ENCODE measurements at places on chromosomes 7 and 10. TPM values are rescaled to one million over a fixed set of nuclear protein-coding genes. Genes with fewer than 3 reads are reported as not detected.

GRCh38 chr7:130342701-130343380 is 1.8 kb upstream of the CPA5 start:
- no peaks in the 10 kb centered on the region for H3K36me3 ChIP-seq
- no peaks in the 10 kb centered on the region for H3K4me1 ChIP-seq
- no peak overlapping the region for H3K4me3 ChIP-seq
- no peak for DNase-seq
- no peaks in the 10 kb centered on the region for H3K27me3 ChIP-seq
- H3K27ac ChIP-seq, result no peak overlapping the region

GRCh38 chr7:139115104-139115503 is 5.6 kb upstream of the ZC3HAV1 start:
- H3K27ac ChIP-seq, result no peak overlapping the region
- H3K27me3 ChIP-seq, result no peaks in the 10 kb centered on the region
- peaks cover 2% of the 10 kb centered on the region for H3K4me1 ChIP-seq
- no peak for DNase-seq

Gene TMEM196
- not detected for total RNA-seq

GRCh38 chr7:90396420-90396819 is 6.8 kb upstream of the CLDN12 start:
- H3K4me3 ChIP-seq, result no peak overlapping the region
- no peak overlapping the region for H3K27ac ChIP-seq
- H3K36me3 ChIP-seq, result no peaks in the 10 kb centered on the region
- H3K4me1 ChIP-seq, result no peaks in the 10 kb centered on the region
- no peak for DNase-seq

Gene PRSS37
- not detected for total RNA-seq

- no peaks in the 10 kb centered on the region for H3K36me3 ChIP-seq
- H3K4me1 ChIP-seq, result peaks cover 44% of the 10 kb centered on the region
- H3K27me3 ChIP-seq, result no peaks in the 10 kb centered on the region
- no peak overlapping the region for H3K27ac ChIP-seq
- no peak overlapping the region for H3K4me3 ChIP-seq
Observed at GRCh38 chr7:24700521-24701260, 56.6 kb downstream of the GSDME start.

GRCh38 chr10:27819781-27820531 is 74.3 kb upstream of the MKX start:
- peaks cover 4% of the 10 kb centered on the region for H3K4me1 ChIP-seq
- no peaks in the 10 kb centered on the region for H3K36me3 ChIP-seq
- peak overlapping the region; percentile 80 for H3K27ac ChIP-seq
- no peaks in the 10 kb centered on the region for H3K27me3 ChIP-seq
- DNase-seq, result no peak
- H3K4me3 ChIP-seq, result peak overlapping the region; percentile 45

- H3K27me3 ChIP-seq, result no peaks in the 10 kb centered on the region
- H3K36me3 ChIP-seq, result no peaks in the 10 kb centered on the region
- no peak overlapping the region for H3K4me3 ChIP-seq
- no peaks in the 10 kb centered on the region for H3K4me1 ChIP-seq
Observed at GRCh38 chr10:80292607-80293239, 3.3 kb upstream of the MAT1A start.

DNA sequence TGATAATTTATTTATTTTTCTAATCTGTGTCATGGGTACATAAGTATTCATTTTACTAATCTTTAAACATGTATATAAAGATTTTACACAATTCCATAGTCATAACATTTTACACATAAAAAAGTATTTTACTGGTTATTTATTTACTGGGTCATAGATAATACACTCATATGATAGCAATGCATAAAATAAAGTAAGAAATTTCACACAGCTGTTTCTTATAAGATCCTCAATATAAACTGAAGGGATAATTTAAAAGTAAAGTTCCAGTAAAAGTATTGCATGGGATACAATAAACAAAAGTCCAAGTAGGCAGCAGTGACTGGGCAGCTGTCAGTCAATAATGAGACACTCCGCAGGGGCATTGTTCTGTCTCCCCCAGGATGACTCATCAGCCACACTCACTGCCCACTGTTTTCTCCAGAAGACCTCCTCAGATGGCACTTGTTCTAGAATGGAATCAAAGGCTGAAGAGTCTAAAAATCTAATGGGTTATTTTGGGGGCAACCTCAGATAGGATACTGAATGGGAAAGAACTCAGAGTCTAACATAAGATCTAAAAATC is 32.7 kb downstream of the DPY19L1 start:
- no peak overlapping the region for H3K27ac ChIP-seq
- H3K36me3 ChIP-seq, result no peaks in the 10 kb centered on the region
- no peaks in the 10 kb centered on the region for H3K27me3 ChIP-seq
- DNase-seq, result no peak
- peaks cover 16% of the 10 kb centered on the region for H3K4me1 ChIP-seq

DNA sequence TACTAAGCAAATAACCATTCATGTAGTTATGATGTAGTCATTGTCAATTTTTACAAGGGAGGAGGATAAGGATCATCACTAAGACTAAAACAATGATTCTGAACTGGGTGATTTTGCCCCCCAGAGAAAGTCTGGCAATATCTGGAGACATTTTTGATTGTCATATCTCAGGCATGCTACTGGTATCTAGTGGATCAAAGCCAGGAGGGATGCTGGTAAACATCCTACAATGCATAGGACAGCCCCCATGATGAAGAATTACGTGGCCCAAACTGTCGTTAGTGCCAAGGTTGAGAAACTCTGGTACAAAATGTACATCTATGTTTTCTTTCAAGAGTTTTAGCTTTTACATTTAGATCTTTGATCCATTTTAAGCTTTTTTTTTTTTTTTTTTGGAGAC is 57.3 kb downstream of the GBF1 start:
- no peaks in the 10 kb centered on the region for H3K27me3 ChIP-seq
- H3K36me3 ChIP-seq, result no peaks in the 10 kb centered on the region
- DNase-seq, result no peak
- no peak overlapping the region for H3K4me3 ChIP-seq
- no peak overlapping the region for H3K27ac ChIP-seq
- H3K4me1 ChIP-seq, result peaks cover 9% of the 10 kb centered on the region

Data from thoracic aorta (tissue), 2 donors.